Activated CD8-positive, alpha-beta memory T cell treated with anti-CD3 and anti-CD28 coated beads, Interleukin-2, amount 10 ng/mL, durations not matched to agents 7 days and 5 days (primary cell): ENCODE measurements at places on chromosomes 13 and 19. TPM values are rescaled to one million over a fixed set of nuclear protein-coding genes. Genes with fewer than 3 reads are reported as not detected.

- H3K27ac ChIP-seq, result no peak overlapping the region
- H3K27me3 ChIP-seq, result no peaks in the 10 kb centered on the region
- no peak for DNase-seq
- no peaks in the 10 kb centered on the region for H3K4me1 ChIP-seq
Observed at GRCh38 chr13:67489016-67489415, 258.9 kb upstream of the PCDH9 start.

DNA sequence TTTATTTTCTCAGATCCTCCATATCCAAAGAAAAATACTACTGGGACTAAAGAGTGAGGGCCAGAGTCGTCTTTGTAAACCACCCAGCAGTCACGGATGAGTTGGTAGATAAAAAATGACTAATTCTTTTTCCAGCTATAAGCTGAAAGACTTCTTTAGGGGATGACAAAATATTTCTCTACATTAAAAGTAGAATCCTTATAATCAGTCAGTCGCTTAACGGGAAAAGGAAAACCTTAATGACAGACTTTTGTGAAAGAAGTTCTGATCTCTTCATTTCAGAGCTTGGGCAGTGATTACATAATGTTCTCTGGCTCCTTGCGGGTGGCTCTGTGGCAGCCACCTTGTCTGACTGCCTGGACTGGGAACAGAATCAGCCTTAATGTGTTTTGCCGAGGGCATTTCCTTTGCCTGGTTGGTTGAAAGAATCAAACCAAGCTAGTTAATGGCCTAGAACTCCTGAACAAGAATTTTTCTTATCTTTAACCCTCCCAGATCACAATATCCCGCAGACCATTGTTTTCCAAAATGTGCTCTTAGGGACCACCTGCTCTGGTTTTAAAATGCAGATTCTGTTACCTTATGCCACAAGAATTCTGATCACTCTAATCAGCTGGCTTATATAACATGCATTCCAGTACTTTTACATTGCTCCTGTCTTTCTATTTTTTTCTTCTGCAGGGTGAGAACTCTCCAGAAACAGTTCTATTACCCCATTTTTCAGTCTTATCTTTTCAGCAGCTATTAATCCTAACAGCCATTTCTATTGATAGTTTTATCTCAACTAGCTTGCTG, 2.5 kb downstream of the ITM2B start:
- H3K4me3 ChIP-seq, result peak overlapping the region; percentile 69
- peaks cover 25% of the 10 kb centered on the region for H3K36me3 ChIP-seq
- peak overlapping the region; percentile 40 for H3K27ac ChIP-seq
- DNase-seq, result no peak
- peaks cover 15% of the 10 kb centered on the region for H3K27me3 ChIP-seq
- peaks cover 40% of the 10 kb centered on the region for H3K4me1 ChIP-seq

Gene SCEL
- total RNA-seq, result not detected

- no peak for DNase-seq
- peaks cover 1% of the 10 kb centered on the region for H3K36me3 ChIP-seq
- H3K4me1 ChIP-seq, result no peaks in the 10 kb centered on the region
- H3K27ac ChIP-seq, result no peak overlapping the region
Observed at GRCh38 chr13:51576754-51577153, 7.5 kb upstream of the WDFY2 start.

GRCh38 chr13:114234645-114235421, at the start of gene CDC16:
Gene CDC16, plus strand, starts transcription at chr13:114234897. Its CDS starts 188 bp downstream, at chr13:114235085.
- H3K4me1 ChIP-seq, result peaks cover 29% of the 10 kb centered on the region
- peaks cover 25% of the 10 kb centered on the region for H3K36me3 ChIP-seq
- H3K4me3 ChIP-seq, result peak within 1 kb of the TSS; percentile 80
- peak within 1 kb of the TSS; percentile 79 for H3K27ac ChIP-seq
- peaks cover 8% of the 10 kb centered on the region for H3K27me3 ChIP-seq

DNA sequence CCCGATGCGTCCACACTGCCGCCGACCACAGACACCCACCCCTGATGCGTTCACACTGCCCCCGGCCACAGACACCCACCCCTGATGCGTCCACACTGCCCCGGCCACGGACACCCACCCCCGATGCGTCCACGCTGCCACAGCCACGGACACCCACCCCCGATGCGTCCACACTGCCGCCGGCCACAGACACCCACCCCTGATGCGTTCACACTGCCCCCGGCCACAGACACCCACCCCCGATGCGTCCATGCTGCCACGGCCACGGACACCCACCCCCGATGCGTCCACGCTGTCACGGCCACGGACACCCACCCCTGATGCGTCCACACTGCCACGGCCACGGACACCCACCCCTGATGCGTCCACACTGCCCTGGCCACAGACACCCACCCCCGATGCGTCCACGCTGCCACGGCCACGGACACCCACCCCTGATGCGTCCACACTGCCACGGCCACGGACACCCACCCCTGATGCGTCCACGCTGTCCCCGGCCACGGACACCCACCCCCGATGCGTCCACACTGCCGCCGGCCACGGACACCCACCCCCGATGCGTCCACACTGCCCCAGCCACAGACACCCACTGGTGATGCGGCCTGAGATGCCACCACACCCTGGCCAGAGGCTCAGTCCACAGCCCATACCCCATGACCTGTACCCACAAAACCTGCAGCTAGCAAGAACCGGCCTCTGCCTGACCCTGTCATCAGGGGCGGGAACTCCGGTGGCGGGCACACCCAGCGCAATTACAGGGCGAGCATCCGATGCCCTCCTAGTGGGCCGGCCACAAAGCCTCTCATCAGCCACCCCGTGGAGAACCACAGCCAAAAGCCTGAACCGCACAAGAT, 28.4 kb downstream of the RASA3 start:
- peaks cover 8% of the 10 kb centered on the region for H3K36me3 ChIP-seq
- no peak overlapping the region for H3K27ac ChIP-seq
- H3K27me3 ChIP-seq, result no peaks in the 10 kb centered on the region
- DNase-seq, result no peak
